ENCODE measurements at places on chromosomes 11 and 22.

DNA sequence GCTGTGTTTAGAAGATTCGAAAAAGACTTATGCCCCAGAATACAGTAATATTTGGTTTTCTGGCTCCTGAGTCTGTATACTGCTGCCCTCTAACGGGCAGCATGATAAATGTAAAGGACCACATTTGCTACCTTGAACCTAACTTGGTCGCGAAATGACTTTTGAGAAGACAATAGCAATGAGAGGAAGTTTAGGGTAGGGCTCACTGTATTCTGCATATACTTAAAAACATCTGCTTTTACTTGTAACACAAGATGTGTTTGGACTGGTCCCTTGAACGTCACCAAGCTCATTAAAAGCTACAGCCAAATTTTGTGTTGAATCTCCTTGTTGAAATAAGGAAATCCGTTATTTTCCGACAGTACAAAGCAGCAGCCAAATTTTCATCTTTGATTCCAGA is 309.1 kb downstream of the SWAP70 start:
- no peak for DNase-seq

- no peak for DNase-seq
Observed at GRCh38 chr22:23532731-23533130, 47.4 kb downstream of the IGLL1 start.

- no peak for DNase-seq
Observed at GRCh38 chr11:85843929-85844328, 11.3 kb upstream of the CCDC83 start.

- DNase-seq, result no peak
Observed at GRCh38 chr11:134576721-134577171, 164.7 kb upstream of the B3GAT1 start.

DNA sequence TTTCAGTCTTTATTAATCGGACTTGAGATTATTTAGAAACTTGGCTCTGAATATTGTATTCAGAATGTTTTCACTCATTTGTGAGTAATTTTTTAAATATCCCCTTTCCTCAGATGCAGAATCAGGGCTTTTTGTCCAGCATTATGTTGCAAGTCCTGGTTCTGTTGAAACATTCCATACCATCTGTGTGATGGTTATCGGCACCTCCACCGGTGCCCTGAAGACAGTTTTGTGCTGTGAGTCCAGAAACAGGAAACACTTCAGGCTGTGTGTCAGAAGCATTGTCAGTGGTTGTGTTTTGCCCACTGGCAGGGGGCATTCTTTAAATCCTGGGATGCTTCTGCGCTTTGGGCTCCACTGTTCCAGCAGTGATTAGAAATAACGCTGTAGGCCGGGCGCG is 20.4 kb downstream of the CDPF1 start:
- no peak for DNase-seq

- no peak for DNase-seq
Observed at GRCh38 chr11:15745266-15745665, 611.1 kb downstream of the SOX6 start.

DNA sequence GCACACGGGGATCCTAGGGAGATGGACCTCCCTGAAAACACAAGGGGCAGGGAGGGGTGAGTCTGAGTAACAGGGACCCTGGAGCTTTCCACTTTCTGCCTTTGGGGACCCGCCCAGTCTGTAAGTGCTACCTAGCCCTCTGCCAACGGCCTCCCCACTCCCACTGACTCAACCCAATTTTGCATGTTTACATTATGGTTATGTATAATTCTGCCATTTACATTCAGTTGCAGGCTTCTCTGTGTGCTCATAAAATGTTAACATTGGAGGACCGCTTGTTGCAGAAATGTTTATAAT is 105.8 kb downstream of the DSCAML1 start:
- no peak for DNase-seq

GRCh38 chr22:38239101-38239761 is 33.6 kb downstream of the TMEM184B start:
- DNase-seq, result no peak
